ENCODE measurements at places on chromosomes 11 and 22.

GRCh38 chr22:25282346-25282670, 62.9 kb downstream of the CRYBB2 start:
- DNase-seq: no peak

- DNase-seq: no peak
Observed at GRCh38 chr11:16604794-16605388, 133.6 kb upstream of the C11orf58 start.

- DNase-seq: no peak
Observed at GRCh38 chr11:108224911-108225786, 2.3 kb downstream of the ATM start.

DNA sequence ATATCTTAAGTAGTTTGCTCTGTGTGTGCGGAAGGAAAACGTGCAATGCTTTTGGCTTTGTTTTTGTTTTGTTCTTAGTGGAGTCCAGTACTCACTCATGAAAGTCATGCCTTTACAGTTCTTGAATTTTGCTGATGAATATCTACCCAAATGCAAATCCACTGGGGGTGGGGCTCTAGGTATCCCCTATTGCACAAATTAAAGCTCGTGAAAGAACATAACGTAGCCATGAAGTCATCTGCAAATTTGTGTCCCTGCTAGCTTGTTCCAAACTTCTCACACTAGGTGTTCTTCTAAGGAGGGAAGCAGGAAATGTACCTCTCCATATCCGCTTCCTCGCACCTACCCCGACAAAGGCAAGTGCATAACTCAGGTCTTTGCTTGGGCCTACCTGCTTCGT, 118.9 kb downstream of the MICAL3 start:
- no peak for DNase-seq

DNA sequence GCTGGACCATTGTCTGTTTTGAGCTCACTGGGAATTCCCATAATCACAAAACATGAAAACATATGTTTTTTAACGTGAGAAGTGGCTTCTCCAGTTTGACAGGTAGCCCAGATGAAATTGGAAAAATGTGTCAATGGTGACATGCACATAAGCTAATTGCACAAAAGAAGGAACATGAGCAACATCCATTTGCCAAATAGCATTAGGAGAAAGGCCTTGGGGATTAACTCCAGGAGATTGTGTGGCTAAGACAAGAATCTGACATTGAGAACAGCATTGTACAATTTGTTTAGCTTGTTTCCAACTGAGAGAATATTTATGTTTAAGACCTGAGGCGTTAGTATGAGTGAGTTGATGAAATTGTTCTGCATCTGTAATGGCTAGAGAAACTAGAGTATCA, 147.0 kb upstream of the API5 start:
- no peak for DNase-seq

DNA sequence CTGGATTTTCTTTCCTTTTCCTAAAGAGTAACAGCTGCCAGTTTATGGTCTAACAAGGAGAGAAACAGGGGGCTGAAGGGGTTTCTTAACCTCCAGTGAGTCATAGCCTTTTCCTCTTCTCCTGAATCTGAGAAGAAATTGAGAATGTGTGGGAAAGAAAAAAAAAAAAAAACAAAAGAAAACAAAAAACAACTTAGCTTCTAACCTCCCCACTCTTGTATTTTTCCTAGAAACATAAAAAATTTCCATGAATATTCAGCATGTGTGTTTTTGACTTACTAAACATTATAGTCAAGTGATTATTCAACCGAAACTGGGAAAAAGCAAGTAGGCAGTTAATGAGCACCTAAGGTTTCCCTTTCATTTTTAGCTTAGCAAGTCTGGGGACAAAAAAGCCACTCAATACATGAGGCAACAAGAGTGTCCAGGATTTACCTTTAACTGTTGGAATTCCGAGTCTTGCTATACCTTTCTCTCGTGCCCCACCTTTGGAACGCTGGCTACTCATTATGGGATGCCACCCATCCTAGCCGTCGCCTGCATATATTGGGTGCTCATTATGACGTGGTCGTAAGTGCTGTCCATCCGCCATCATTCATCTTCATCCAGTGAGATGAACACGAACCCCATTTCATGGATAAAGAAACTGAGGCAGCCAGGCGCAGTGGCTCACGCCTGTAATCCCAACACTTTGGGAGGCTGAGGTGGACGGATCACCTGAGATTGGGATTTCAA, 2.4 kb downstream of the ASPHD2 start:
- DNase-seq: no peak

GRCh38 chr11:120977266-120978137, 46.4 kb upstream of the TBCEL start:
- DNase-seq: no peak

- DNase-seq: no peak
Observed at GRCh38 chr11:90774727-90775566, 552.1 kb upstream of the CHORDC1 start.
